Activated T-helper 17 cell treated with anti-CD3 and anti-CD28 coated beads, Interleukin-2, amount 50 U/mL, for 72 hours (primary cell): ENCODE measurements at places on chromosomes 3 and 15.

GRCh38 chr3:123634149-123635051 lies 49.5 kb upstream of the HACD2 start:
- ATAC-seq, result no peak

- no peak for ATAC-seq
Observed at GRCh38 chr3:135235541-135235940, 440.5 kb downstream of the EPHB1 start.

DNA sequence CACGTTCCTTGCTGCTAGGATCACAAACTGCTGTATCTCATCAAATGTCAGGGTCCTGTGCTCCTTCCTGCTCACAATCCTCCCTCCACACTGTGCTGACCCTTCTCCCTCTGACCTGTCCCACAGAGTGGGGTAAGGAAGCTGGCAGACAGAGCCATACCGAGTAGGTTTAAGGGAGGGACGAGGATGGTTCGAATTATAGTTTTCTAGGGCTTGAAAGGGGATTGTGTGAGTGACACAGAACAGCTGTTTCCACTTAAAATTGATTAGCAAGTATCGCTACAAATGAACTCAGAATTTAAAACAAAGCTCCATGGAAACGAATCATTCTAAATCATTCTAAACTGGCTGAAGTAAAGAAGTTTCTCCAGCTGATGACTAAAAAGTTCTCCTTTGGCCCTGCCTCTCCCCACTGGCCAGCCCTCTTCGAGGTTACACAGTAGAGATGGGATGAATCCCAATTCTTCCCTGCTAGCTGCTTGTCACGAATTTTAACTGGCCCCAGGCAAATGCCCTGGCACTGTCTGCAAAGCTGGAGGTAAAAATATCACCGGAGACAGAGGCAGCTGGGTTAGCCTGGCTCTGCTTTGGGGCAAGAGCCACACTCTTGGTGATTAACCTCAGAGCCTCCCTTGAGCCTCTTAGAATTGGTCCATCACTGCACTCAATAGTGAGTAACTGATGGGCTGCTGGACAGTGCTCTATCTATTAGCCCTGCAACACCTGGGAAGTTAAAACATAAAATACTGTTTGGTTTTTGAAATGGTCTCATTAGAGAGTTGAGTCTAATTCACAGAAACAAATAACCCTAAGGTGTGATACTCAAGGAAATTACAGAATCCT lies 194.9 kb downstream of the CHST2 start:
- no peak for ATAC-seq

GRCh38 chr3:127440384-127440783 lies 150.1 kb downstream of the TPRA1 start:
- no peak for ATAC-seq

DNA sequence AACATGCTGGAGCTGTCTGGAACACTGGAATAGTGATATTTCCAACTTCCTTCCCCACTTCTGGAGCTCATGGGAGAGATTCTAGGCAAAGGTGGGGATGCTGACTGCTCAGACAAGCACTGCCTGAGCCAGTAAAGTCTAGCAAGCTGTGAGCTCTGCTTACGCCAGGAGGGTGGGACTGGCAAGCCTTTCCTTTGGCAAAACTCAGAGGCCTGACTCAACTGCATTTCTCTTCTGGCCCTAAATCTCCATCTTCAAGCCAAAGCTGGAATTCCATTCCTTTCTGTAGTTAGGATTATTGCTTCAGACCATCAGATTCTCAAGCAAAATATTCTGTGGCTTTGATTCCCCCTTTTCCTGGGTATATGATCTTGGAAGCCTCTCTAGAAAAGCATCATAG lies 20.3 kb upstream of the EPB42 start:
- ATAC-seq, result no peak

- ATAC-seq, result no peak
Observed at GRCh38 chr3:131922356-131922755, 112.5 kb downstream of the CPNE4 start.

- peak; percentile 87 for ATAC-seq
Observed at GRCh38 chr3:81816473-81817250, 55.2 kb upstream of the GBE1 start.

GRCh38 chr3:125334675-125335560 lies 40.2 kb downstream of the ZNF148 start:
- no peak for ATAC-seq

GRCh38 chr15:63715818-63716217 lies 117.9 kb downstream of the HERC1 start:
- ATAC-seq, result no peak
